ENCODE measurements at places on chromosomes 6 and 20.

DNA sequence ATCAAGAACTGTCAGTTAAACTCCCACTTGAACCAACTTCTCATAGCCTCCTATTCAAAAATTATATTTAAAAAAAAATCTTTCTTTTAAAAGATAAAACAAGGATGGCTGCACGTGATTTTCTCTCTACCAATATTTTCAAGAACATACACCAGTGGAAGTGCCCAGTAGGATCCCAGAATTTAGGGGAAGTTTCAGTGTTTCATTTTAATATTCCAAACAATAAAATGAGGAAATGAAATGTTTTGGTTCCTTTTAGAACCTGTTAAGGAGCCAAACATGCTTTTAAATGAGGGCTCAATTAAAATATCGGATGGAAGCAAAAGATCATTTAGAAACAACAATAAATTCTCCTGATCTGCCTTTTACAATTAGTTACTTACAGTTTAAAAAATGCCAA, 26.4 kb upstream of the PRELID3B start:
- DNase-seq = no peak

DNA sequence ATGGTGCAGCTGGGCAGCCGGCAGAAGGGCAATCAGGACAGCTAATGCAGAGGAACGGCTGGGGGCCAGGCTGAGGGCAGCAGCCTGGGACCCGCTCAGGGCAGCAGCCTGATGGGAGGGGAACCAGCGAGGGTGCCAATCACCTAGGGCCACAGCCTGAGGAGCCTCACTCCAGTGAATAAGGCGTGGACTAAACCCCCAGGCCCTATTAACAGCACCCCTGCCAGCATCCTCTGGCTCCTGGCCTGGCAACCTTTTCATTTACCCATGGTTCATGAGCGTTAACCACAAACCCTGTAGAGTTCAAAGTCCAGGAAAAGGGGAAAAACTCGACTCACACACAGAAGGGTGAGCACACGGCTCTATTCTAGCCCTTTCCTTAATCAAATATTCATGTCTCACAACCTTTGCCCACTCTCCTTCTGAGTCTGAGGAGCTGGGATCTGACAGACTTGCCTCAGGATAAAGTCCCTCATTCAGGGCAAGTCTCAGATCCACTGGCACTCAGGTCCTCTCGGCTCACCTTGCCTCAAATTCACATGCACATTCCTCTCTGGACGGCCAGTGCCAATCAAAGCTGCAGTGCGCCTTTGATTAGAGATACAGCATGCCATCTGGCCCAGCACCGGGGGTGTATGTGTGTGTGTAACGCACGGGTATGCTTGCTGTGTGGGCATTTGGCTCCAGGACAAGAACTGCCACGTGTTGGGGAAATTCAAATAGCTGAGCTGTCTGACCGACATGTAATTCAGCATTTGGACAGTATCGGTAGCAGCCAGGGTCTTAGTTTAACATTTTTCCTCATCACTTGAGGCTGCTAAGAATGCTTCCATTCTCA, 86.9 kb upstream of the TRAF3IP2 start:
- DNase-seq = no peak

GRCh38 chr6:69622924-69623323, 173.9 kb downstream of the LMBRD1 start:
- no peak for DNase-seq

DNA sequence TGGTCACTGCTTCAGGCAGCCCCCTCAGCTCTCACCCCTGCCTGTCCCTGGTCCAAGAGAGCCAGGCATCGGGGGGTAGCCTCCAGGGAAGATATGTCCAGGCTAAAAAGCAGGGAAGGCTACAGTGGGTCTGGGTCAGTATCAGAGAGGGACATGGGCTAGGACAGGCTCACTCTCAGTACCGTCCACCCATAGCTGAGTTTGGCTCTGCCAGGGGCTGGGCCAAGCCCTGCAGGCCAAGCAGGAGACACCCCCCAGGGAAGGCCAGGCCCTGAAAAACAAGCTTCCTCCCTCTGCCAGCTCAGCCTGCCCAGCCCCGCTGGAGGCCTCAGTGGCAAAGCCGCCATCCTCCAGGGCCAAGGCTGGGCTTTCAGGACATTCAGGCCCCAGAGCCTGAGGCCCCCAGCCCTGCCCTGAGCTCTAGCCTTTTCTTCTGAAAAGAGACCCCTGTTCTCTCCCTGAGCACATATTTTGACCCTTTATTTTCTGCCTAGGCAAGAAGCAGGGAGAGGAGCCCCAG, 28.6 kb upstream of the TGM2 start:
- no peak for DNase-seq

- DNase-seq = no peak
These were observed 56.8 kb upstream of the EEF1A1 start for GRCh38 chr6:73577676-73578075.

- DNase-seq = no peak
These were observed 35.0 kb downstream of the TGM2 start for GRCh38 chr20:38129893-38130609.

GRCh38 chr6:135008072-135008940, 46.3 kb downstream of the HBS1L start:
- no peak for DNase-seq

DNA sequence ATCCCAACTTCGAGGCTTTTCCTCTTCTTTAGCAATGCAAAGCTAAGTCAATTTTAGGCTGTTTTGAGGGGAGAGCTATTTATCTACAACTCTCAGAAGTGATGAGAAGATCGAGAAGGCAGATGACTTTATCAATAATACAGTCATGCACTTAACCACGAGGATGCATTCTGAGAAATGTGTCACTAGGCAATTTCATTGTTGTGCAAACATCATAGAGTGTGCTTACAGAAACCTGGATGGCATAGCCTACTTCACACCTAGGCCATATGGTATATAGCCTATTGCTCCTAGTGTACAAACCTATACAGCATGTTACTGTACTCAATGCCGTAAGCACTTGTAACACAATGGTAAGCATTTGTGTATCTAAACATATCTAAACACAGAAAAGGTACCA, 66.6 kb downstream of the PRND start:
- no peak for DNase-seq

DNA sequence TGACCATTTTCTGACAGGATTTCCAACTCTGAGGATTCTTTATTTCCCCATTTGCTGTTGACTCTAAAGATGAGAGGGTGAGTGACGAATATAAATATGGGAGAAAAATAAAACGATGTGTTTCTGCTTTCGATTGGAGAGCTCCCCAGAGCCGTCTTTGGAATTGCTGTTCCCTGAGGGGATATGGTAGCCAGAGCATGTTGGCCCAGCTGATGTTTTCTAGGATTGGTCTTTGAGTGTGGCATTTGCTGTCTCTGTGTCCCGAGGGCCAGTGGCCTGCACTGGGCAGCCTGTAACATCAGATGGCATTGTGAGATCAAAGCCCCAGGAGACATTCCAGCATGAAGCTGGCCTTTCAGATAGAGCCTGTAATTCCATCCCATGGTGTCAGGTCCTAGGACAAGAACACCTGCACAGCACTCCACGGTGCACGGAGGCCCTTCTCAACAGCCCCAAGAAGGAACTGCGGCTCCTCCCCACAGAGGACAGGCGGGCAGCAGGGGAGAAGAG, 26.7 kb downstream of the PKIG start:
- DNase-seq = no peak

DNA sequence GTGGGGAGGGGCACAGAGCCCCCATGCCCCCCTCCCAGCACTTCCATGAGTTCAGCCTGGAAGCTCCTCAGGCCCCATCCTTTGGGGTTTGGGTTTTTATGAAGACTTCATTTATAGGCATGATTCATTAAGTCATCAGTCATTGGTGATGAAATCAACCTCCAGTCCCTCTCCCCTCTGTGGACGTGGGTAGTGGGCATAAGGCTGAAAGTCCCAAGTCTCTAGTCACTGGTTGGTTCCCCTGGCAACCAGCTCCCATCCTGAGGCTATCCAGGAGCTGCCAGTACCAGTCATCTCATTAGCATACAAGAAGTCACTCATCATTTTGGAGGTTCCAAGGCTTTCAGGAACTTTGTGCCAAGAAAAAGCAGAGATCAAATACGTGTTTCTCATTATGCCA, 9.2 kb downstream of the TGM3 start:
- no peak for DNase-seq

- DNase-seq = no peak
These were observed 25.0 kb upstream of the SDCBP2 start for GRCh38 chr20:1353956-1354355.

- DNase-seq = no peak
These were observed 161.6 kb downstream of the ADAT2 start for GRCh38 chr6:143288923-143289322.

All from activated naive CD8-positive, alpha-beta T cell treated with anti-CD3 and anti-CD28 coated beads, Interleukin-2, amount 50 U/mL, for 16 hours (primary cell).